H1 (cell line): ENCODE measurements at places on chromosomes 11 and 22.

DNA sequence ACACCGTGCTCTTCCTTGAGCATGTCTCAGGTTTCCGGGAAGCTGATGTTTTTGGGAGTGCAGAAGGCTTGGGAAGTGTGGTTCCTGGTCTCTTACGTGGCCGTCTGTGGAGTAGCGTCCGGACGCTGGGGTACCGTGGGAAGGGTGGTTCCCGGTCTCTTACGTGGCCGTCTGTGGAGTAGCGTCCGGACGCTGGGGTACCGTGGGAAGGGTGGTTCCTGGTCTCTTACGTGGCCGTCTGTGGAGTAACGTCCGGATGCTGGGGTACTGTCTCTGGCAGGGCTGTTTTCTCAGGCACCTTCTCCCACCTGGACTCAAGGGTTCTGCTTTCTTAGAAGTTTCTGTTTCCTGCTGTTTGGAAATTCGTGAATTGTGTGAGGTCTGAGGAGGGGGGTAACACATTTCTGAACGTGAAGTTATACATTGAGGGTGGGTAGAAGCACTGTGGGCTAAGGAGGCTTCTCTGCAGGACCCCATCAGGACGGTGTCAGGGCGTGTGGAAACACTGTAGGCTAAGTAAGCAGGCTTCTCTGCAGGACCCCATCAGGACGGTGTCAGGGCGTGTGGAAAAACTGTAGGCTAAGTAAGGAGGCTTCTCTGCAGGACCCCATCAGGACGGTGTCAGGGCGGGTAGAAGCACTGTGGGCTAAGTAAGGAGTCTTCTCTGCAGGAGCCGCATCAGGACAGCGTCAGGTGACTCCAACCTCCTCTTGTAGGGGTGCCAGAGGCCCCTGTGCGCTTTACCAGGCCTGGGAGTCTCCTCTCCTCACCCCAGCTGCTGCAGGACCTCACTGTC is 5.3 kb upstream of the IFITM3 start:
- DNase-seq, result no peak

GRCh38 chr11:19889531-19889930 is 176.9 kb downstream of the NAV2 start:
- DNase-seq, result no peak

DNA sequence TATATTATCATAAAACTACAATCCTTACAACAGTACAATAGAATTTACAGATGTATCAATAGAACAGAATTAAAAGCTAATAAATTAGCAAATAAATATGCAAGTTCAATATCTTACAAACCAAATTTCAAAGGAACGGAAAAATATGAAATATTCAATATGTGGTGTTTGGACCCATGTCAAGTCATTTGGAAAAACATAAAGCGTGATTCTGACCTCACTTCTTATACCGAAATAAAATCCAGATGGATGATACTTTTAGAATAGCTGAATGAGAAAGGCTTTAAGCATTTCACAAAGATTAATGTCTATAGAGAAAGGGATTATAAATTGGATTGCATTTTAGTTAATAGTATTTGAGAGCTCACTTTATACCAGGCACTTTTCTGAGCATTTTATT is 92.8 kb upstream of the TEAD1 start:
- no peak for DNase-seq

DNA sequence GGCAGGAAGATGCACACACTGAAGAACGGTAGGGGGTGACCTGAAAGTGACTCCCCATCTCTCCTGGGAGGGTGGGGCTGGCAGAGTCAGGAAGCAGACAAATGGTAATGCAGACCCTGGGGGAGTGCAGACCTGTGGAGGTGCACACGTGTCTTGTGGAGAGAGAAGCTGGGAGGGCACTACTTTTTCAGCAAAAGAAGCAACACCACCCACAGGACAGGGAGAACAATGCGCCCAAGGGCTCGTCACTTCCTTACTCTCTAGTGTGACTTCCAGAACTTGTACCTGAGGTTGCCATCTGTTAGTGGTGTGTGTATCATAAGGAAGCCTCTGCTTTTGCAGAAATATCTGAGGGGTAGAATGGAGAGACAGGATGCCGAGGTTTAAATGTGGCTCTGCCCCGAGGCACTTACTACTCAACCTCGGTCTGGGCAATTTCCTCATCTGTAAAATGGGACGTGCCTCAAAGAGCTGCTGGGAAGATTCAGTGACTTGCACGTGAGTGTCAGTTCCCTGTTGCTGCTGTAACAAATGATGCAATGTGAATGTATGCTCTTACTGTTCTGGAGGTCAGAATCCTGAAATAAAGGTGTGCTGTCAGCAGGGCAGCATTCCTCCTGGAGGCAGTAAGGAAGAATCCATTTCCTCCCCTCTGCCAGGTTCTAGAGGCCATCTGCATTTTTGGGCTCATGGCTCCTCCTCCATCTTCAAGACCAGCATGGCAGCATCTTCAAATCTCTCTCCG is 323.4 kb downstream of the SHANK2 start:
- DNase-seq, result no peak
